Smooth muscle cell of bladder (primary cell): ENCODE measurements at places on chromosomes 1 and 21. TPM values are rescaled to one million over a fixed set of nuclear protein-coding genes. Genes with fewer than 3 reads are reported as not detected.

TMPRSS2 gene
- not detected in 2 replicates for total RNA-seq

KRTAP21-3 gene
- not detected in 2 replicates for total RNA-seq

EPS15 gene
- total RNA-seq, result 52.5 and 53.5 TPM in 2 replicates

RTCA gene
- total RNA-seq, result 43.1 and 48.6 TPM in 2 replicates

LMX1A gene
- total RNA-seq, result not detected in 2 replicates

S100A5 gene
- total RNA-seq, result 1.1 TPM in 1 of 2 replicates, not detected in the other

CYP4B1 gene
- total RNA-seq, result not detected in 2 replicates

RIMKLA gene
- under 0.01 TPM in 2 replicates for total RNA-seq

KCNH1 gene
- total RNA-seq, result 0.14 and 0.18 TPM in 2 replicates

PGLYRP4 gene
- not detected in 2 replicates for total RNA-seq

NPR1 gene
- 0.57 and 1.5 TPM in 2 replicates for total RNA-seq

LCE1D gene
- not detected in 2 replicates for total RNA-seq

PPCS gene
- 31.9 and 33.4 TPM in 2 replicates for total RNA-seq

FNDC7 gene
- total RNA-seq, result under 0.01 TPM in 2 replicates

SELP gene
- not detected in 2 replicates for total RNA-seq

C1QA gene
- total RNA-seq, result not detected in 2 replicates

CELA2A gene
- total RNA-seq, result 0.14 and 0.37 TPM in 2 replicates

IL6R gene
- total RNA-seq, result 4.4 and 11.9 TPM in 2 replicates
